Neural crest cell (in vitro differentiated cells): ENCODE measurements at places on chromosomes 6 and 20. TPM values are rescaled to one million over a fixed set of nuclear protein-coding genes. Genes with fewer than 3 reads are reported as not detected.

ARMC2 gene
- total RNA-seq, result 10.0 and 10.1 TPM in 2 replicates

IDH3B gene
- 100 and 102 TPM in 2 replicates for total RNA-seq

JPH2 gene
- total RNA-seq, result 0.07 TPM in 1 of 2 replicates, not detected in the other

DDX43 gene
- total RNA-seq, result not detected in 2 replicates

CYP24A1 gene
- 0.93 and 1.3 TPM in 2 replicates for total RNA-seq

OR2H2 gene
- total RNA-seq, result not detected in 2 replicates

CDSN gene
- total RNA-seq, result not detected in 2 replicates

SSTR4 gene
- not detected in 2 replicates for total RNA-seq

BPIFA1 gene
- not detected in 2 replicates for total RNA-seq

HRH3 gene
- total RNA-seq, result 0.75 and 0.86 TPM in 2 replicates

ROS1 gene
- total RNA-seq, result not detected in 2 replicates

PRDM13 gene
- 0.09 and 0.14 TPM in 2 replicates for total RNA-seq

SLC25A27 gene
- total RNA-seq, result 5.8 and 8.4 TPM in 2 replicates

PNPLA1 gene
- total RNA-seq, result not detected in 2 replicates

SLC4A11 gene
- total RNA-seq, result 0.55 and 0.89 TPM in 2 replicates

ZSCAN31 gene
- total RNA-seq, result 5.7 and 6.7 TPM in 2 replicates

BPIFB6 gene
- total RNA-seq, result not detected in 2 replicates

MYH7B gene
- 0.55 and 0.77 TPM in 2 replicates for total RNA-seq

PRKN gene
- 2.0 and 3.2 TPM in 2 replicates for total RNA-seq

PROKR2 gene
- not detected in 2 replicates for total RNA-seq

CST4 gene
- total RNA-seq, result not detected in 2 replicates
